Naive B cell (primary cell): ENCODE measurements at places on chromosomes 12 and 14.

DNA sequence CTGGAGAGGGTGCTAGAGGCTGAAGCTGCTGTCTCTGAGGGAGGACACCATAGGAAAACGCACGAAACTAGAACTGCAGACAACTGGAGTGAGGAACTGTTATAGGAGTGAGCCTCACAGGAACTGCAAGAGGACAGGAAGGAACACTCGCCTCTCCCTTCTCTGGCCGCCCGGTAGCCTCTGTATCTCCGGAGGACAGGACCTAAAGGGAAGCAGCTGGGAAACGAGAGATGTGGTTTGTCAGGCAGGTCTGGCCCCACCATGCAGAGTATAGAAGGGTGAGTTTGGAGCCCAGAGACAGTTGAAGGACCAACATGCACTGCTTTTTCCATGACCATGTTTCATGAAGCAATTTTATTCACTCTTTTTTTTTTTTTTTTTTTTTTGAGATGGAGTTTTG lies 127.3 kb downstream of the EFCAB11 start:
- DNase-seq = no peak

GRCh38 chr12:46267575-46267824 lies 1.3 kb downstream of the SLC38A1 start:
- DNase-seq = no peak

DNA sequence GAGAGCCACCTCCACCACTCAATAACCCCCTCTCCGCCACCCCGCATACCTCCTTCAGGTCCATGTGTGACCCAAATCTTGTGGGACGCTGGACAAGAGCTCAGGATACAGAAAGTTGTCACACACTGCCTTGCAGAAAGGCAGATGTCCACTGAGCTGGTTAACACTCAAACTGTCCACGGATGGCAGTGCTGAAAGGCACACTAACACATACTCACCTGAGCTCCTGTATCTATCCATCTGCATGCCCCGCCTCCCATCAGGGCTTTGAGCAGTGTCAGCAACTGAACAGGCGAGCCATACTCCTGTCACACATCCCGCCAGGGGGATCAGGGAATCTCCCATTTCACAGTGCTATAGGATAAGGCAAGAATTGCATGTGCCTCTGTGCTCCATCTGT lies 642.0 kb downstream of the GALC start:
- no peak for DNase-seq

GRCh38 chr14:23208324-23208723 lies 24.9 kb upstream of the SLC7A8 start:
- DNase-seq = no peak

DNA sequence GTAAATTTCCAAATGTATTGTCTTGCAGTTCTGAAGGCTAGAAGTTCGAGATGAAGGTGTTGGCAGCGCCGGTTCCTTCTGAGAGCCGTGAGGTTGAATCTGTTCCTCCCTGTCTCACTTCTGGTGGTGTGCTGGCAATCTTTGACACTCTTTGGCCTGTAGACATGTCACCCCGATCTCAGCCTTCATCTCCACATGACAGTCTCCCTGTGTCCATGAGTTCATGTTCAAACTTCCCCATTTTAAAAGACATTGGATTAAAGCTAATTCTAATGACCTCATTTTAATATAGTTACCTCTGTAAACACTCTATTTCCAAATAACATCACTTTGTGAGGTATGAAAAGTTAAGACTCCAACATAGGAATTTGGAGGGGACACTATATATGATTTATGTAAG lies 4.1 kb upstream of the RBM19 start:
- DNase-seq = no peak

GRCh38 chr14:103372552-103373304 lies 12.5 kb upstream of the MARK3 start:
- DNase-seq = no peak

DNA sequence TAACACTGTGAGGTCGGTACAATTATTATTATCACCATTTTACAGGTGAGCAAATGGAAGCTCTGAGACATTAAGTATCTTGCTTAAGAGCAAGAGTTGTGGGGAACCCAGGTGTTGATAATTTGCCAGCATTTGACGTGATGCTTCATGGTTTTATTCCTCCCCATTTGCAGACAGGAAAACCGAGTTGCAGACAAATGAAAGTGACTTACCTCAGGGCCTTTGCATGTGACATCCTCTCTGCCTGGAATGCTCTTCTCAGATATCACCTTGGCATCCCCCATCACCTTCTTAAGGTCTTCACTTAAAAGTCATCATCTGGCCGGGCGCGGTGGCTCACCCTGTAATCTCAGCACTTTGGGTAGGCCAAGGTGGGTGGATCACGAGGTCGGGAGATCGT lies 21.0 kb upstream of the P2RX7 start:
- DNase-seq = no peak

- DNase-seq = no peak
These were observed 83.2 kb downstream of the LMNTD1 start for GRCh38 chr12:25469861-25470260.

GRCh38 chr14:101239065-101239464 lies 322.2 kb upstream of the DIO3 start:
- DNase-seq = no peak

DNA sequence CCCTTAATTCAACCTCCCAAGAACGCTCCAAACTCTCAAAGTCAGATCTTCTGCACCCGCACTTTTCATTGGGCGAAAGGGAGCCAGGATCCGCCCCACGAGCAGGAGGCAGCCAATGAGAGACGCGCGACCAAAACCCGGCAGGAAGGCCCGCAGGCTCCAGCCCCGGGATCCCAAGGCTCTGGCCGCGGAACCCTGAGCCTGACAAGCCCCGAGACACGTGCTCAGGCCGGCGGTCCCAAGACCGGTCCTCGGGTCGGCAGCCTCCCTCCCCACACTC lies 438 bp downstream of the DDX54 start:
- DNase-seq = peak; percentile 89

GRCh38 chr12:54439521-54440255 lies 20.6 kb upstream of the ITGA5 start:
- DNase-seq = peak; percentile 46

GRCh38 chr12:69666798-69667197 lies 32.3 kb downstream of the BEST3 start:
- DNase-seq = no peak

- DNase-seq = no peak
These were observed 41.0 kb downstream of the USP15 start for GRCh38 chr12:62301080-62301798.

- no peak for DNase-seq
These were observed 5.5 kb downstream of the CNTN1 start for GRCh38 chr12:40697566-40698259.

DNA sequence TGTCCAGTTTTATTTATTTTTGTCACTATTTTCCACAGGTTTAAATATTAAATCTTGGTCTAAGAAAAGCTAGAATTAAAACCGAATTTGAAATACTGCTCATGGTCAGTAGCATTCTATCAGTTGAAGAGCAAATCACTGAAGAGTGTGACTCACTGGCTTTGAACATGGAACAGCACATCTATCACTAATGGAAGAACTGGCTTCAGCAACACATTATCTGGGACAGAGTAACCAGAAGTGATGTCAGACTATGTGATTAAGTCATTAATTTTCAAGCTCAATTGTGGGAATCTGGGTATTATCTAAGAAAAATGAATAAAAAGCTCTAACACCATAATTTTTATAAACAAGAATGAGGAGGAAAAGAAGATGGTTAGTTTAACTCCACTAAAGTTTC lies 527.5 kb downstream of the TMTC2 start:
- DNase-seq = no peak

DNA sequence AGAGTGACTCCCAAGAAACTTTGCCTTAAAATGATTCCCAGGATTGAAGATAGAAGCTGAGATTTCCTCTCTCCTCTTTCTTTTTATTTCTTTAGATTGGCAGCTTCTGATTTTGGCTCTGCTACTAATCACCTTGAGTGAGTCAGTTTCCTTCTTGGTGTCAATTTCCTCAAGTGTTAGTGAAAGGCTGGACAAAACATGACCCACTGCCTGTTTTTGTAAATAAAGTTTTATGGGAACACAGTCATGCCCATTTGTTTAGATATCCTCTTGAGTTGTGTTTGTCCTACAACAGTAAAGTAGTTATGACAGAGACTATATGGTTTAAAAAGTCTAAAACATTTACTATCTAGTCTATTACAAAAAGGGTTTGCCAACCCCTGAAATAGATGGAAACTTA lies 227.2 kb upstream of the TBX3 start:
- DNase-seq = no peak

DNA sequence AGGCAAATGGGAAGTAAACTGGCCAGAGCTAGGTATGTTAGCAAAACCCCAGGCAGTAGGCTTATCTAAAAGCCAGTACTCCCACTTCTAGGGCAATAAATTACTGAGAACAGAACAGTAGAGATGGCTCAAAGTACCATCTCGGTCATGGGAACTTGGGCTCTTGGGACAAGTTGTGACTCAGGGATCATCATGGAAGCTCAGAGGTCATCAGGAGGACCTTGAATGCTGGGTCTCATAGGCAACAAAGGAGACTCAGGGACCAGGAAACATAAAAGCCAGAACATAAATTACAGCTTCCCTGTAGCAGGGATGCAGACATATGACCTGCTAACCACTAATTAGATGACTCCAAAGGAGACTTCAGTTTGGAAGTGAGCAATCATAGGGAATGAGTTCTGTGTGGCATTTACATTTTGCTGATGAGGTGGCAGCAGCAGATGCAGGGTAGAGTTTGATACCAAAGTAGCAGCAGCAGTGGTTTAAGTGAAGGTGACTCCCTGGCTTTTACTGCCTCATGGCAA lies 97.6 kb upstream of the SCAF11 start:
- no peak for DNase-seq

GRCh38 chr12:132649226-132649945 lies 30.8 kb downstream of the P2RX2 start:
- DNase-seq = no peak

- no peak for DNase-seq
These were observed 225.6 kb upstream of the ARID2 start for GRCh38 chr12:45503899-45504298.

- DNase-seq = no peak
These were observed 16.7 kb upstream of the TMEM260 start for GRCh38 chr14:56562883-56563282.

- no peak for DNase-seq
These were observed 336.4 kb downstream of the PCNX1 start for GRCh38 chr14:71243697-71244096.

GRCh38 chr14:59186306-59186705 lies 2.2 kb upstream of the DAAM1 start:
- no peak for DNase-seq

GRCh38 chr12:71601546-71601945 lies 62.1 kb downstream of the ZFC3H1 start:
- no peak for DNase-seq

GRCh38 chr12:6734506-6735387 lies 10.9 kb downstream of the COPS7A start:
- DNase-seq = no peak

GRCh38 chr14:94966344-94966743 lies 191.0 kb downstream of the DICER1 start:
- DNase-seq = no peak
